Stimulated activated CD4-positive, alpha-beta T cell treated with anti-CD3 and anti-CD28 coated beads, TNF-alpha, amount 100 ng/mL, for 24 hours (primary cell): ENCODE measurements at places on chromosomes 3 and 15.
A peak's percentile ranks its signal among the peaks of the same experiment; 100 is the strongest.

- DNase-seq, result no peak
Measured at GRCh38 chr3:43923104-43923882, 232.6 kb downstream of the ABHD5 start.

DNA sequence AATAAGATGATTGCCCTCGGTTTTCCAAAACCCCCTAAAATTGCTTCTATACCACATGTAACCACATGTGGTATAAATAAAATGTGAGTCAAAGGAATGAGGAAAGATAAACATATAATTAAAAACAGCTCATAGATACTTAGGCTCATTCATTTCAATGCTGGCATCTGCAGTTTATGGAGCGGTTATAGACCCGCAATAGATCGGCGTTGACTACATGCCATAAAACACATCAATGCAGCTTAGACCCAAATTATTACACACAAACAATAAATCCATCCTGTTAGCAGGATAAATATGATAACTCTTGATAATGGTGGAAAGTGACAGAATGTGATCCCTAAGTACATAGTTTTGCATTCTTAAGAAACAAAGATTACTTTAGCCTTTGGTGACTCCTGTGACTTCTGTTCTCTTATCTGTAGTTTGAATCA, 143.7 kb downstream of the NR2F2 start:
- DNase-seq, result no peak

DNA sequence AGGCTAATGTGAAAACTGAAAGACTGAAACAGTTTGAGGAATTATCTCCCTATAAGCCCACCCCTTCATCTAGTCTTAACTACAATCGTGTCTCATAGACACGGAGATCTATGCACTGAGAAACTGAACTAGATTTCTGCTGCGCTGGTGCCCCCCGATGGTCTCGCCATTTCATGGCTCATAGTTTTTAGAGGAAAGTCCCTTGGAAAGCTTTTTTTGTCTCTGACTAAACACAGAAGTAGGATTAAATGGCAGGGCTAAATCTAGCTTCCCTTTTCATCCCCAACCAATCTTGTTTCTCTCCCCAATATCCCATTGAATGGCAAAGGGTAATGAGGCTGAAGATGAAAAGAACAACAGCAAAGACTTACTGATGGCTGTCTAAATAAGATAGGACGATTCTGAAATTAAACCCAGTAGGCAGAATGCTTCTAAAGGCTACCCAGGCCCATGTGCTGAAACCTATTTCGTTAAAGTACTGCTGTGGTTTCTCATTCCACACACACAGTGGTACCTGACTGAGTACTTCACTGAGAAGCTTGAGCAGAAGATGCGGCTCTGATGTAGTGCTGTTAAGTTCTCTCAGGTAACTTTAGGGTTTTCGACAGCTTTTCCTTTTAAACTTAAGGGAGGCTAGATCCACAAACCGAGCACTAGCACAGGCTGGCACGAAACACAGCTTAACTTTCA, 142.7 kb downstream of the GADL1 start:
- peak; percentile 17 for DNase-seq

DNA sequence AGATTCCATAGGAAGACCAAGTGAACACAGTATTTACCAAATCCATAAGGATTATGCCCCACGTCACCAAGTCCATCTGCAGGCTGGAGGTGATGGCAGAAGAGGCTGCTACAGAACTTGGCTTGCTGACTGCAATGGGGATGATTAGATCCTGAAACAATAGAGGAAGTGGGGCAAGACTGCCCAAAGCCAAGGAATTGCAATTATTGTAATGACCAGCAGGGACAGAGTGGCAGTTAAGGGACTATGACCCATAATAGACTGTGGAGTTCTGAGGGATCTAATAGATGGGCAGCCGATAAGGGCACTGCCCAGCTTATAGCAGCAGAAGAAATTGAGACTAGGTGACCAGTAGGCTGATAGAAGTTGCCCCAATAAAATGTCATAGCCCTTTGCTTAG, 108.4 kb downstream of the MINAR1 start:
- DNase-seq, result no peak

DNA sequence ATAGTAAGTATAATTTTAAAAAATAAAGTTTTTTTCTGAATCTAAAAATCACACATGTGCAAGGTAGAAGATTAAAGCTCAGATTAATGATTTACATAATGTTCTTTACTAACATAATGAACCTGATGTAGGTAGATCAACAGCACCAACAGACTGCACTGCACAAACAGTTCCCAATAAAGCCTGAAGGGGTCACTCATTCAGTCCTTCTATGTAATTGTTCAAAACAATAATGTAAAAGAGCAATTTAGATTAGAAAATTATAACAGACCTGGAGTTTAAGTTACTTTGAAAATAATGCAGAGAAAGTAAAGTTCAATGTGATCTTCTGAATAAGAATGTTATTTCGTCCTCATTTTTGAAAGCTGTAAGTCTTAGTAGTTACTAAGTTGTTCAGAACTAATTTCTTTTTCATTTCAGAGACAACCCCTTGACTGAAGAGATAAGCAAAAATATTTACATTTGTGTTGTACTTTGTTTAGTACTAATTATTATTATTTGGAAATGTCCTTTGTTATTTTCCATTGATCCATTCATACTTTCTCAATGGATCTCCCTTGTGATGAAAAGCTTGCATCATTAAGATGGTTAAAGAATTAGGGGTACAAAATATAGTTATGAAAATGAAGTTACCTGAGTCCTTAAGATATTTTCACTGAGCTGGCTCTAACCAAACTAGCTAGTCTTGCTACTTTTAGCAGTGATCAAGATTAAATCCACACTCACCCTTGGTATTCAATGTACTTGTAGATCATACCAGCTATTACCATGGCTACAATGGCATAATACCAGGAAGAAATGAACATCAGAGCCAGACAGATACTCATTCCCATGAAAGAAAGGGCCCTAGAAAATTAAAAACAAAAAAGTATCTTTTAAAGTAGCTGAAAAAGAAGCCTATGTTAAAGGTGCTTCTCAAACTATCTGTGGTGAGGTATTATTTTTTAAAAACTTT, 16.8 kb downstream of the EMC4 start:
- no peak for DNase-seq

GRCh38 chr3:52649461-52650210, 36.1 kb downstream of the PBRM1 start:
- DNase-seq, result no peak

DNA sequence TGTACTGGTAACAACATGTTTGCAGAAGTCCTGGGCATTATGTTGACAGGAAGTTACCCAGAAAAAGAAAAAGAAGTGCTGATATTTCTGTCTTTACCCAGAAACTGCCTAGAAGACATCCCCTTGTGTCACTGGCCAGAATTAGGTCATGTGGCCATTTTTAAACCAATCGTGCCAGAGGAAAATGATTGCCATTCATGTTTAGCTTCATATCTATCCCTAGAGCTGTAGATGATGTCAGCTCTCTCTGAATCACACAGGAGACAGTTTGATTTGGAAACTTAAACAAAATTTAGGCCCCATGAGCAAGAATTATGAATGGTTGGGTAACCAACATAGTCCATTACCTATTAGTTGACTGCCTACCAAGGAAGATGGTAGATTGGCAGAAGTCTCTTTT, 8.9 kb upstream of the PLOD2 start:
- no peak for DNase-seq

DNA sequence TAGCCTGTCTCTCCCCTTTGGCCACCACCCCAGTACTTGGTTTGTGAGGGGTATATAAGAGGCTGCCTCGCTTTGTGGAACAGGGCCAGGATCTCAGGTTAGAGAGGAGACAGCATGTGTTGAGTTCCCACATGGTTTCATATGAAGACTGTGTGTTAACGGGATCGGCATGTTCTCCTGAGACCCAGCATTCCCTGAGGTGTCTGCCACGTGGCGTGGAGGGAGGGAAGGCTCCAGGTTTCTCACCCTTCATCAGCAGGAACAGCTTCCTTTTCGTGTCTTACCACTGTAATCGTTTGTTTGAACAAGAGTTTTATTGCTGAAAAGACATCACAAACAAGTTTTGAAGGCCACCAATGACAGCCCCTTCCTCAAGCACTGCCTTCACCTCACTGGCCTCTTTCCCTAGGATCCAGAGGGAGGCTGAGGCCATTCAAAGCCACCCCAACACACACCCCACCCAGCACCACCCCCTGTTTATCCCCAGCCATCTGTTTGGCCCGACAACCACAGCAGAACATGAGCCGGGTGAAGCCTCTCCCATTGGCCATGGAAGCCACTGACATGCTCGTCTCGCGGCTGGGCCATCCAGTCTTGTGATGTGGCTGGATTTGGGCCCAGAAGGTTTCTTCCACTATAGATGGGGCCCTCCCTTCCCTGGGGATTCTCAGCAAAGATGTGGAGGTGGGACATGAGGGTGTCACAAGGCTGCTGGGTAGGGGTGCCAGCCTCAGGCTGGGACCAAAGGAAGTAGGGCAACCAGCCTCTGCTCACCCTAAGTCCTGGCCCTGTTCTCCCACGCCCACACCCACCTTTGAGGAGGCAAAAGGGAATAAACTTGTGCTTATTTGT, 10.0 kb downstream of the BHLHE40 start:
- DNase-seq, result no peak

DNA sequence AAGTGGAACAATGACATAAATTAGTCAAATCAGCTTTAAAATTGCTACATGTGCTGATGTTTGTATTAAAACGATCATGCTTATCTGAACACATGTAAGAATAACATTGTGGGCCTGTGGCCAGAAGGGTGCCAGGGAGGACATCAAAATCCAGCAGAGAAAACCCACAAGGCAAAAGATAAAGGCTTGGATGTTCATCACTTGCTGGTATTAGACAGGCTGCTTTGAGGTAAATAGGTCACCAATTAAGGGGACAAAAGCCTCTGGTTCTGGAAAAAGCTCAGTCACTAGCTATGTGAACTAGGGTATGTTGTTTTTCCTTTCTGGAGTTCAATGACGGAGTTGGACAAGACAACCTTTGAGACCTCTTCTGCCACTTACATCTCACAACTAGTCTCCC, 74.4 kb upstream of the TMEM108 start:
- no peak for DNase-seq

- no peak for DNase-seq
Measured at GRCh38 chr3:192750201-192750600, 22.9 kb upstream of the FGF12 start.

DNA sequence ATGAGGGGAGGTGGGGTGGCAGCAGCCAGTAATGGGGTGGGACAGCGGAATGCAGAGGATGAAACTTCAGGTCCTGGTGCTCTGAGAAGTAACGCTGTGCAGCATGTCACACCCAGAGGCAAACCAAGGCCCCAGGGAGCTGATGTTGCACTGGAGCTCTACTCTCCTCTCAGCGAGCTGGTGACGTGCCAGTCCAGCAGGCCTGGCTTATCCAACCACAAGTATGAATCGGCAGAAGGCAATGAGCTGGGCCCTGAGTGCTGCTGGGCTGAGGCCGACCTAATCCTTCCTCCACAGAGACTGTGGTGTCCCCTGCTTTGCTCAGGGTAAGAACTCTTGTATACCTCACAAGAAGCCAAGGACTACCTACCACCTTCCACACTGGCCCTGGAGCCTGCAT, 30.5 kb downstream of the CD86 start:
- DNase-seq, result no peak

GRCh38 chr3:111412656-111413055, 129.3 kb upstream of the CD96 start:
- no peak for DNase-seq

DNA sequence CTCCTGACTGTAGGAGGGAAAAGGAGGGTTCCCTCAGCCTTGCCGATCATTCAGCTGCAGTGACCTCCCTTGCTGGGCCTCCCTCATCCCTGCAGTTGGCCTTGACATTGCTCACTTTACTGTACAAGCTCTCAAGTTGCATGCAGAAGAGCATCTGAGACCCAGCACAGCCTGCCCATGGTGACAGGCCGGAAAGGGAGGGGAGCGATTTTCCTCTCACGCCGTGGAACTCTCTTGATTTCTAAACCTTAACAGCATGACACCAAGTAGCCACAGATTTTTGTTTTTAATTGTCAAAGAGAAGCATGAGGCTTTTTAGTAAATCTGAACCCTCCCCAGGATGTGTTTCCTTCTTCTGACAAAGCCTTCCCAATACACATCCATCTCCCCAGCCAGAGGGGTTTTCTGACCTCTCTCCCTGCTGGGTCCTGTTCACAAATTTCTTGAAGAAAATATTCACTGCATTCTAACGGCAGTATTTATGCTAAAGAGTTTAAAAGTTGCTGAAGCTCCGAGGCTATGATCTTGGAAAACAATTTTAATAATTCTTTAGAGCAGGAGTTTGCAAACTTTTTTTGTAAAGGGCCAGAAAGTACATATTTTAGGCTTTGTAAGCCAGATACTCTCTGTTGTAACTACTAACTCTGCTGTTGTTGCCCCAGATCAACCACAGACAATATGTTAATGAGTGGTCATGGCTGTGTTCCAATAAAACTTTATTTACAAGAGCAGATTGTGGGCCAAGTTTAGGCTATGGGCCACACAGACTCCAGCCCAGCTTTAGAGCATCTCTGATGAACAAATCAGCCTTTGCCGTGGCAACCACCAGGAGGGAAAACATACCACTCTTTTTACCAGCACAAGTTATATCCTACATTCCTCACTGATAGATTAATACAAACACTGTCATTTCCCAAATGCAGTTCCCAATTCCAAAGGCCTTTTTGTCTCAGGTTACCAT, 34.8 kb downstream of the LMCD1 start:
- DNase-seq, result no peak

GRCh38 chr3:196177967-196178366, 33.2 kb downstream of the ZDHHC19 start:
- no peak for DNase-seq

- DNase-seq, result no peak
Measured at GRCh38 chr3:50651920-50652529, 22.7 kb upstream of the DOCK3 start.

- DNase-seq, result no peak
Measured at GRCh38 chr3:120460181-120460790, 9.5 kb upstream of the FSTL1 start.

DNA sequence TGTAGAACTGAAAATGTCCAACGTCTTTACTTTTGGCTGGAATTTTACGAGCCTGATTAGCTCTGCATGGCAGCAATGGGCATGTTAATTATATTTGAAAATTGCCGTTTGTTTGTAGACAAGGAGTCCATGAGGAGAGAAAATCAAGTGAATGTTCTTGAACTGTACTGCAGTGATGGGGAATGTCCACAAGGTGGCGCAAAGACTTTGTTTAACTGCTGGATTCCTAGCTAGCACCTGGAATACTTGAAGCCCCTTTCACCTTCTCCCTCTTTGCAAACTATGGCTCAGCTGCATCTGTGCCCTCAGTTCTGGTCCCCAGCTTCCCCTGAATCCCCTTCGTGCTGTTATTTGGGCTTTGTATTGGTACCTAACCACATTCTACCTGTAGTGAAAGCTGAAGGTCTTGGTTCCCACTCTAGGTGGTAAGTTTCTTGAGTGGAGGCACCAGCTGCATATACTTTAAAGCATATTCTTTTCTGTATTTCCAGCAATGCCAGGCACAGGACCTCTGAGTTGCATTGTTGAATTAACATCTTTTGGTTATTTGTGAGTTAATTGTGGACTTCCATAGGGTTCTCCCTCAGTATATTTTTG, 25.3 kb downstream of the EXOG start:
- DNase-seq, result peak; percentile 51

DNA sequence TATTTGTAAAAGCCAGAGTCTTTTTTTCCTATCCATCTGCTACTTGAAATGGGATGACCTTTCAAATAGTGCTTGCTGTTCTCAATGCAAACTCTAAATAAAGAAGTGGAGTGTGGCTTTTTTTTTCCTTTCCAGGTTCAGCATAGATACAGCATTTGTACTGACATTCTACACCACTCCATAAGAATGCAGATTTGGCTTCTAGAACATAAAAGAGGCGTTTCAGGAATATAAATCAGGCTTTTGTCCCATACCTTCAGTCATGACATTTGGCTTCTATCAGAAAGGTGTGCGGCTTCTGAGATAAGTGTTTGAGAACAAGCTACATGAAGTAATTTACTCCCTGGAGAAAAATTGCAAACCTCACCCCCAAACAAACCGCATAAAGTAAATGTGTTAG, 553.1 kb downstream of the FHIT start:
- DNase-seq, result no peak
